SK-N-SH treated with all-trans-retinoic acid at 6 μM for 48 hours (cell line): ENCODE measurements at places on chromosomes 3 and 15.

GRCh38 chr15:70083418-70083817 lies 14.3 kb downstream of the TLE3 start:
- ATAC-seq: no peak

GRCh38 chr15:33395321-33395720 lies 84.6 kb downstream of the RYR3 start:
- no peak for ATAC-seq

DNA sequence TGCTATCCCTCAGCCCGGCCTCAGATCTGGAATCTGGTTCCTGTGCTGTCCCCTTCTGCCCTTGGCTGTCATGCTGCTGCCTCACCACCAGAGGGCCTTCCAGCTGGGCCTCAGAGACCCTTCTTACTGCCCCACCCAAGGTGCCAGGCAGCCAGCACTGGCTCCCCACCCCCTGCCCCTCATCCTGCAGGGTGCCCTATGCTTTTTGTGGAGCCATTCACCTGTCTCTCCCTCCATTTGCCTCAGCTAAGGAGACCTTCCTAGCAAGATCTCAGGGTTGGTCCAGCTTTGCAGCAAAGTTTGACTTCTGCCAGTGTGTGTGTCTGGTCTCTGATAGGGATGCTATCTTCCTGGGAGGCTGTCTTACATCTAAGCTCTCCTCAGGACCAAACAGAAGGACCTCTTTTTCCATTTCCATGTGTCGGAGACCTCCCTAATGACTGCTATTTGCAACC lies 1.9 kb upstream of the VWA5B2 start:
- peak; percentile 62 for ATAC-seq

DNA sequence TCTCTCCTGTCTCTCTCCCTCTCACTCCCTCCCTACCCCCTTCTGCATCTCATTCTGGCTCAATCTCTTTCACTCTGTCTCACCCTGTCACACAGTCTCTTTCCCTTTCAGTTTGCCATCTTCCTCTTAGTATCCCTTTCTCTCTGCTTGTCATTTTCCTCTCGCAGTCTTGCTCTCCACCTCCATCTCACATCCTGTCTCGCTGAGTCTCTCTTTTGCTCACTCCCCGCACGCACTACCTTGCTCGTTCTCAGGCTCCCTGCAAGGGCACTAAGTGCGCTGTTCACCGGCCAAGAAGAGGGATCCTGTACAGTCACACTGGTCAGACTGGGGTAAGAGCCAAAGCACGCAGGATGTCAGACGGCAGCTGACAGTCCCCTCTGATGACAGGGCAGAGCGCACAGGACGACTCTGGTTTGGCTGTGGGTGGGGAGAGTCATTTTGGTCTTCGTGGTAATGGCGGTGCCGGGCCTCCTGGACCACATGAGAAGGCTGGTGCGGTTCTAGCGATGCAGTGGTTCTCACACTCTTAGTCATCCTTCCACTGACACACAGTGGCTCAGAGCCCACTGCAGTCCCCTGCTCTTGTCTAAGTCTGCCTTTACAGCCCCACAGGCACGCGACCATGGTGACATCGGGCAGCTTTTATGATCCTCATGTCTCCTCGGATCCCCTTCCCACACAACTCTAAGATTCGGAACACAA lies 356.8 kb downstream of the FOXP1 start:
- ATAC-seq: no peak; the same call in 1 of the 3 replicates

- ATAC-seq: peak; percentile 63
Observed at GRCh38 chr3:27194861-27195483, 174.2 kb downstream of the NEK10 start.
